ENCODE measurements at places on chromosomes 3 and 15. TPM values are rescaled to one million over a fixed set of nuclear protein-coding genes. Genes with fewer than 3 reads are reported as not detected.

GRCh38 chr3:190883973-190884832 lies 21.7 kb upstream of the GMNC start:
- H3K4me3 ChIP-seq, result no peak overlapping the region
- H3K36me3 ChIP-seq, result no peaks in the 10 kb centered on the region
- no peak overlapping the region for H3K27ac ChIP-seq
- no peaks in the 10 kb centered on the region for H3K27me3 ChIP-seq
- DNase-seq, result no peak
- no peaks in the 10 kb centered on the region for H3K4me1 ChIP-seq

Gene UBE3A
- 93.6 TPM for total RNA-seq

GRCh38 chr15:55403531-55403930 lies 4.6 kb downstream of the CCPG1 start:
- H3K27ac ChIP-seq, result no peak overlapping the region
- no peak for DNase-seq
- H3K4me1 ChIP-seq, result peaks cover 3% of the 10 kb centered on the region
- H3K36me3 ChIP-seq, result no peaks in the 10 kb centered on the region
- no peak overlapping the region for H3K4me3 ChIP-seq

DNA sequence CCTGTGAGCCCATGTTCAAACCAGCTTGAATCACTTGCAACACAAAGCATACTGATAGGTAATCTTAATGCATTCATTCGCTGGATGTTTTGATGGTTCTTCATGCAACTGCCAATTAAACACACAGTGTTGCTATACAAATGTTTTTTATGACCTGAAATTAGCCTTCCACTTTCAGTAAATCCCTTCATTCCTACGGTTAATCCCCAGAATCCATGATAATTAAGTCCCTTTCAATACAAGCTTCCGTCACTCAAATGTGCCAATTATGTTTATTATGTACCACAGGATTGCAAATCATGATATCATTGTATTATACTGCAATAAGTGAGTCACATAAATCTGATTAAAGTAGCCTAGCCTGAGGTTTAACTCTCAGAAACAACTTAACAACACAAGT lies 14.5 kb upstream of the LYZL4 start:
- H3K36me3 ChIP-seq, result no peaks in the 10 kb centered on the region
- no peaks in the 10 kb centered on the region for H3K27me3 ChIP-seq
- no peaks in the 10 kb centered on the region for H3K4me1 ChIP-seq
- DNase-seq, result no peak

DNA sequence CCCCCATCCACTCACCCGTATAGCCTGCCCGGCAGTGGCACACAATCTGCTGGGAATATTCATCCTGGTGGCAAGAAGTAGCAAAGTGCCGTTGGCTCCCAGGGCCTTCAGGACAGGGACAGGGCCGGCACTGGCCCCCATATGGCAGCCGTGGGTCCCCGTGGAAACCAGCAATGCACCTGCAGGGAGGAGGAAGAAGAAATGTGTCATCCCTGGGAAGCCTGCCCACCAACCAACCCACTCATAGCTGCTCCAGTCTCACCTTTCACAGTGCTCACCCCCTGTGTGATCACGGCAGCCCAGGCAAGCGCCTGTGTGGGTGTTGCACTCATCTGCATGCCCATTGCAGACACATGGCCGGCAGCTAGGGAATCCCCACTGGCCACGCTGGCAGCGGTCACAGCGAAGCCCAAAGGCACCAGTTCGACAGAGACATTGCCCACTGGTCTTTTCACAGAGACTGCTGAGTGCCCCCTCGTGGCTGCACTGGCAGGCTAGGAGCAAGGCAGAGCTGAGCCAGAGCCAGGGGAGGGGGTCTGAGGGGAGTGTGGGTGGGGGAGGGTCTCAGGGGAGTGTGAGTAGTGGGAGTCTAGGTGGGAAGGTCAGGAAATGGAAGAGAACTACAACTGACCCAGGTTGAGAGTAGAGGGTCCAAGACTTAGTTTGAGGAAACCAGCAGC lies 4.5 kb upstream of the USP19 start:
- H3K4me1 ChIP-seq, result no peaks in the 10 kb centered on the region
- H3K4me3 ChIP-seq, result no peak overlapping the region
- no peak overlapping the region for H3K27ac ChIP-seq

Gene DCBLD2
- 27.5 TPM for total RNA-seq

DNA sequence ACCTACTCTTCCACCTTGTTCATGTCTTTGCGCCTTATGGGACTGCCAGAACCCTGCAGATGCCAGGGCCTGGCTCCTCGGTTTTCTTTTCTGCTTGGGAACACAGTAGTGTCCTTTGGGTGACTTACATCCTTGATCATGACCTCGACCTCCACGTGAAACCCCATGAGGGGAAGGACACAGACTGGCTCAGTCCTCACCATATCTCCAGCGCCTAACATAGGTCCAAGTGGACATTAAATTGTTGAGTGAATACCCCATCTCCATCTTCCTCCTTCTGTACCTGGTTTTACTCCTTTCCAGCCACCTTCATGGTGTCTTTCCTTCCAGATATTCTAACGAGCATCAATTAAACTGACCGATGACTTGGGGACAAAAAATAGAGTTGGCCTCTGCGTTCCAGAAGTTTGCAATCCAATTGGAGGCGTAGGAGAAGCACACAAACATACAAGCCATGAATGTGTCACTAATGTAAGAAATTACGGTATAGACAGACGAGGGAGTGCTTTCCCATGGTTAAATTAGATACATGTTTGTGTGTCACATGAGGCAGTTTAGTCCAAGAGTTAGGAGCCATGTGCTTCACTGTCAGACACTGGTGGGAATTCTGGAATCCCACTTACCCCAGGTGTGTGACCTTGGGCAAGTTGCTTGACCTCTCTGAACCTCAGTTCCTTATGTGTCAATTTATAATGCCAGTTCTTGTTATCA lies 907 bp upstream of the HERC1 start:
- peaks cover 3% of the 10 kb centered on the region for H3K4me1 ChIP-seq
- no peaks in the 10 kb centered on the region for H3K36me3 ChIP-seq
- H3K4me3 ChIP-seq, result peak overlapping the region; percentile 22
- no peak overlapping the region for H3K27ac ChIP-seq
- H3K27me3 ChIP-seq, result no peaks in the 10 kb centered on the region

- DNase-seq, result no peak
- no peaks in the 10 kb centered on the region for H3K36me3 ChIP-seq
- H3K27me3 ChIP-seq, result no peaks in the 10 kb centered on the region
- no peaks in the 10 kb centered on the region for H3K4me1 ChIP-seq
Measured at GRCh38 chr3:187850258-187850921, 105.1 kb upstream of the BCL6 start.

- no peaks in the 10 kb centered on the region for H3K36me3 ChIP-seq
- H3K27ac ChIP-seq, result peak within 1 kb of the TSS; percentile 70
- H3K4me3 ChIP-seq, result peak within 1 kb of the TSS; percentile 57
Measured at GRCh38 chr3:93973131-93974126, at the start of gene PROS1. Gene PROS1, minus strand, starts transcription at chr3:93973896. Its CDS starts 147 bp downstream, at chr3:93973749.

- no peaks in the 10 kb centered on the region for H3K27me3 ChIP-seq
- no peak for DNase-seq
- peaks cover 5% of the 10 kb centered on the region for H3K4me1 ChIP-seq
- no peaks in the 10 kb centered on the region for H3K36me3 ChIP-seq
- no peak overlapping the region for H3K4me3 ChIP-seq
- no peak overlapping the region for H3K27ac ChIP-seq
Measured at GRCh38 chr3:73214846-73215245, 153.4 kb downstream of the EBLN2 start.

Gene SH2D7
- total RNA-seq, result not detected

GRCh38 chr3:4908433-4909156 lies 70.6 kb upstream of the BHLHE40 start:
- H3K27ac ChIP-seq, result no peak overlapping the region
- no peak overlapping the region for H3K4me3 ChIP-seq
- H3K36me3 ChIP-seq, result no peaks in the 10 kb centered on the region
- DNase-seq, result no peak
- no peaks in the 10 kb centered on the region for H3K4me1 ChIP-seq

DNA sequence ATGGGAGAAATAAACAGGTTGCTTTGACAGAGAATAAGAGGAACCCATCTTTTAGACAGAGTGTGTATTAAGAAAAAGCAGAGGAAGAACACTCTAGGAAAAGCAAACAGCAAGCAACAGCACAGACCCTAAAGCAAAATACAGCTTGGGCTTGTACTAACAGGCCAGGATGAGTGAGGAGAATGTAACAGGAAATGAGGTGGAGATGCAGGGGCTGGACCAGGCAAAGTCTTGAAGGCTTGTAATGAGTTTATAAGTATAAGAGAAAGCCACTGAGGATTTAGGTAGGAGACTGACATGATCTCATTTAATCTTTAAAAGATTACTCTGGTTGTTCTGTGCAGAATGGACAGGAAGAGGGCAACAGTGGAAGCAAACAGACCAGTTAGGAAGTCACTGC lies 4.9 kb downstream of the UBR1 start:
- H3K36me3 ChIP-seq, result no peaks in the 10 kb centered on the region
- DNase-seq, result no peak
- H3K4me3 ChIP-seq, result no peak overlapping the region
- no peak overlapping the region for H3K27ac ChIP-seq
- H3K27me3 ChIP-seq, result no peaks in the 10 kb centered on the region

Gene LCMT2
- 9.2 TPM for total RNA-seq

Gene OXTR
- total RNA-seq, result 0.54 TPM

Gene TM6SF1
- 11.3 TPM for total RNA-seq

DNA sequence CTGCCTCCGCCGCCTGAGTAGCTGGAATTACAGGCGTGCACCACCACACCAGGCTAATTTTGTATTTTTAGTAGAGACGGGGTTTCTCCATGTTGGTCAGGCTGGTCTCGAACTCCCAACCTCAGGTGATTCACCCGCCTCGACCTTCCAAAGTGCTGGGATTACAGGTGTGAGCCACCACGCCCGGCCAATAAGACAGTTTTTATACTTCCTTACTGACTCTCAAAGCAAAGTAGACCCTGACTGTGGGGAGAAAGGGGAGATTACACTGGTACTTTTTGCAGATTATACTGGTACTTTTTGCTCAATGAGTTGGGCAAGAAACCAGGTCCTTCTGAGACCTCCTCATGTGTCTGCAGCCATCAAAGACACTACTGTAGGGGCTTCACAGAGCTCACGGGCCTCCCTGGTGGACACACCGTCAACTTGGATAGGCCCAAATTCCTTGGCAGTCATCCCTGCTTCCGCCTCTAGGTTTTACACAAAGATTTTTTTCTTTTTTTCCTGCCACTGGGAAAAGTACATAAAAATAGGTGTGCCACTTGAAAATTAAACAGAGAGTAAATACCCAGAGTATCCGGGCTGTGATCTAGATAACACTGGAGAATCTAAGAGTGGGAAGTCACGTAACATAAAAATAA lies 143.3 kb upstream of the WNT5A start:
- H3K27ac ChIP-seq, result no peak overlapping the region
- H3K4me3 ChIP-seq, result no peak overlapping the region
- no peak for DNase-seq
- H3K27me3 ChIP-seq, result peaks cover 4% of the 10 kb centered on the region
- H3K4me1 ChIP-seq, result no peaks in the 10 kb centered on the region

DNA sequence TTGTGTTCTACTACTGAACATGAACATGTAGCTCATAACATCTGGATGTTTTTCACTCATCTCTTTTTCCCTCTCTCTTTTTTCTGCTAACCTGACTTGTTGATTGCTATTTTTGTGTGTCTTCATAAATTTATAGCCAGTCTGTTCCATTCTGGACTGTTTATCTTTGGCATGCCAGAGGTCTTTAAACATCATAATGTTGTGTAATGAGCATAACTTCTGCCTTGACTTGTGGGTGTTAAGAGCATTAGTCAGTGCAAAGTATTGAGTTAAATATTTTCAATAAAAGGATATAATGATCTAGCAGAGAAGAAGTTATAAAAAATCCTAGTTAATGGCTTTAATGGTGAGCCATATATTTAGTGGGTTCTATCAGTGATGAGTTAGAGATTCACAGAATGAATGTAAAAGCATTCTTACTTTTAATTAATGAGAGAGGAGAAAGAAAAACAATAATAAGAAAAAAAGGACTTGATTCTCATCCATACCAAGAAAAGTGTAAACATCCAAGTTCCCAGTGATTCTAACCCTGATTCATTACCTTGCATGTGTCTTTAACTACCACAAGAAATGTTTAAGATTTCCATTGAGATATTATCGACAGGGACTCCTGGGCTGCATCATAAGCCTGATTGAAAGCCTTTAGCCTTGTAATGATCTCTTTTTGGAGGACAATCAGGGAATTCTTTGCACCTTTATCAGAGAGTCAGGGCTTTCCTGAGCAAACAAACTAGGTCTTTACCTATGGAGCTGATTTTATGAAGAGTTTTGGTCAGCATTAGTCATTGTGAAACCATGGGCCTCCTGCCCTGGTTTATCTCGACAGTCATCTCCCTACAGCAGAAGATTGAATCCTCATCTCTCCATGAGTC lies 22.9 kb downstream of the MITF start:
- no peak overlapping the region for H3K4me3 ChIP-seq
- H3K4me1 ChIP-seq, result peaks cover 4% of the 10 kb centered on the region
- DNase-seq, result no peak
- no peak overlapping the region for H3K27ac ChIP-seq

- H3K36me3 ChIP-seq, result no peaks in the 10 kb centered on the region
- H3K4me1 ChIP-seq, result peaks cover 2% of the 10 kb centered on the region
- DNase-seq, result no peak
- H3K27me3 ChIP-seq, result no peaks in the 10 kb centered on the region
- no peak overlapping the region for H3K27ac ChIP-seq
Measured at GRCh38 chr15:99657996-99658395, 75.2 kb downstream of the LYSMD4 start.

Gene XCR1
- total RNA-seq, result 0.63 TPM

GRCh38 chr3:123658118-123658851 lies 73.4 kb upstream of the HACD2 start:
- peaks cover 11% of the 10 kb centered on the region for H3K4me1 ChIP-seq
- peak overlapping the region; percentile 95 for H3K27ac ChIP-seq
- peak; percentile 79 for DNase-seq
- H3K36me3 ChIP-seq, result peaks cover 4% of the 10 kb centered on the region

DNA sequence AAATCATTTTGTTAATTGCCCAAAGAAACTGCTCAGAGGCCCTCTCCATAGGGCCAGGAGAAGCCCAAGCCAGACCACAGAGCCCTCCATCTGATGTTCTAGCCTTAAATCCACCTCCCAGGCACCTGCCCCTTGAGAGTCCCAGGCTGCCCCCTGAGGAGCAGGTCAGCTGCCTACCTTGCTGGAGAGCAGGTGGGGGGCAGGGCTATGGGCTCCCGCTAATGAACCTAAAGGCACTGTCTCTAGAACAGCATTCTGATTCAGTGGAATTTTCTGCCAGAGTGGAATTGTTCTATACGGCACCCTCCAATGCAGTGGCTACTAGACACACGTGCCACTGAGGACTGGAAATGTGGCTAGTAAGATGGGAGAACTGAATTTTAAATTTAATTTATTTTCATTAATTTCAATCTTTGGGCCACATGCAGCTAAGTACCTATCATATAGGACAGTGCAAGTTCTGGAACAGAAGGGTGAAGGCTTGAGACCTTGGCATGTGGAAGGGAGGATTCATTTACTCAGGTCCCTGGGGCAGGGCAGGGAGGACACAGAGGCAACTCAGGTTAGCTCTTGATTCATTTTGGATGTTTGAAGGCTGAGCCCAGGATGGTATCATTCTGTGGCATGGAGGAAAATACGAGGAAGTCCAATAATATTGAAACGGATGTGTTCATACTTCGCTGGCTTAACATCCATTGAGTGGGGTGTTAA lies 11.4 kb downstream of the AMOTL2 start:
- no peaks in the 10 kb centered on the region for H3K36me3 ChIP-seq
- peak overlapping the region; percentile 75 for H3K27ac ChIP-seq
- no peak for DNase-seq
- no peaks in the 10 kb centered on the region for H3K4me1 ChIP-seq

Gene PTPRG
- total RNA-seq, result 85.0 TPM

Gene SI
- not detected for total RNA-seq

GRCh38 chr3:110736332-110736731 lies 335.3 kb upstream of the NECTIN3 start:
- no peak for DNase-seq
- no peaks in the 10 kb centered on the region for H3K36me3 ChIP-seq
- no peaks in the 10 kb centered on the region for H3K4me1 ChIP-seq
